ENCODE measurements at places on chromosomes 11 and 22. TPM values are rescaled to one million over a fixed set of nuclear protein-coding genes. Genes with fewer than 3 reads are reported as not detected.

DNA sequence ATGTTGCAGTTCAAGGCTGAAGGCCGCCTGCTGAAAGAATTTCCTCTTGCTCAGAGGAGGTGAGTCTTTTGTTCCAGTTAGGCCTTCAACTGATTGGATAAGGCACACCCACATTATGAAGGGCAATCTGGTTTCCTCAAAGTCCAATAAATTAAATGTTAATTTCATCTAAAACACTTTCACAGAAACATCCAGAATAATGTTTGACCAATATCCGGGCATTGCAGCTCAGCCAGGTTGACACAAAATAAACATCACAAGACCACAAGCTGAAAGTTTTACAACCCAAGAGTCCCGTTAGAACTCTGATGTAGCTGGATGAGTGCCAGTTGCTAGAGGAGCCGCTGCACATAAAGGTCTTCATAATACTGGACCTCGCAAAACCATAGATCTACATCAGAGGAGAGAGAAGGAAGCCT is 64.9 kb upstream of the EED start:
- no peak for DNase-seq

GRCh38 chr11:420054-420910 is 5.5 kb upstream of the SIGIRR start:
- no peak for DNase-seq

GRCh38 chr11:1480191-1480554 is 6.4 kb downstream of the MOB2 start:
- DNase-seq = no peak

- DNase-seq = no peak
Observed at GRCh38 chr22:46770726-46771125, 8.3 kb downstream of the TBC1D22A start.

GRCh38 chr11:36363361-36364268 is 67.5 kb downstream of the PRR5L start:
- DNase-seq = no peak

DNA sequence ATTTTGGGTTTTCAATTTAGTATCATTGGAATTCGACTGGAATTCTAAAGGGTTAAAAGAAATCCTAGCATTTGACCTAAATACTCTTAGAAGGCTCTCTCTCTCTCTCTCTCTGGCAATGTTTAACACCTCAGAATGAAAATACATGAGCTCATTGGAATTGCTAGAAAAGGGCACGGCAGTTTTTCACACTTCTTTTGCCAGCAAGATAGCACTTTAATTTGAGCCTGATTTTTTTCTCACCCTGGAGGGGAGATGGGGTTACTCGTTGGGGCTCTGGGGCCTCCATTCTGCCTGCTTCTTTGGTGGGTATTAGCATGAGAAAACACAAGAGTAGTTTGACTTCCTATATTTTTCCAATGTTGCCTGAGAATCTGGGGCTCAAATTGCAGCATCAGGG is 22.8 kb upstream of the CLMP start:
- DNase-seq = no peak

PACSIN2 gene
- 61.8 TPM for polyA plus RNA-seq

DNA sequence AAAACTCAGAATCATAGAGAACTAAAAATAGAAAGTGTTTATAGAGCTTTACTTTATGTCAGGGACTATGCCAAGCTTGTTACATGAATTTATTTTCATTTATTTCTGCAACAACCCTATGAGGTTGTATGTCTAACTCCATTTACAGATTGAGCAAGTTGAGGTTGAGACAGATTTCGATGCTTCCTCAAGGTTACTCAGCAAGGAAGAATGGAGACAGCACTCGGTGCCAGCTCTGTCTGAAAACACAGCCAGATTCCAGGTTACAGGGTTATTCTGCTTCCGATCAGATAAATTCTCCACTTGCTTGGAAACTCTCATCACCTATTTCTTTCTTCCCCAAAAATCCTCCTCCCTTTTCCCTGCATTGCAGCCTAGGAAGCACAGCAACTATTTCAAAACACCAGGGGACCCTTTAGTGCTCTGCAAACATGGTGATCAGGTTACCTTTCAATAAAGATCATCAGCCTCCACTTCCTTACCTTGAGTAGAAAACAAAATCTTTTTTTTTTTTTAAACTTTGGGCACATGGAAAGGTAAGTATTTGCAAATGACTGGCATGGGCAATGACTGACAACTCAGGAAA is 7.0 kb downstream of the MMP3 start:
- DNase-seq = no peak

DNA sequence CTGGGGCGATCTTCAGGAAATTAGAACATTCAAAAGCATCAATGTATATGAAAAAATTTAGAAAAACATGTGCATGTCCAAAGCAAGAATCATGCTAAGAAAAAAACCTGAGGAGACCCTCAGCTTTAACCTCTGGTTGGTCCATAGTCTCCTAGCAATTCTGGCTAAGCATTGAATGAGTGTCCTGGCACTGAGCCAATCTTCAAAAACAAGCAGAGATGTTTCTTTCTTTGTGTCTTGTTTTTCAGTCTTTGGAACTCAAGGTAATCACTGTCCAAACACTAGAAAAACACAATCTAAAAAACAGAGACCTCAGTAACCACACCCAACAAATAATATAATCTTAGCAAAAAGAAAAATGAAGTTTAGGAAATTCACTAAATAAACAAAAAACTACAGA is 205.4 kb upstream of the CARD18 start:
- DNase-seq = no peak

DNA sequence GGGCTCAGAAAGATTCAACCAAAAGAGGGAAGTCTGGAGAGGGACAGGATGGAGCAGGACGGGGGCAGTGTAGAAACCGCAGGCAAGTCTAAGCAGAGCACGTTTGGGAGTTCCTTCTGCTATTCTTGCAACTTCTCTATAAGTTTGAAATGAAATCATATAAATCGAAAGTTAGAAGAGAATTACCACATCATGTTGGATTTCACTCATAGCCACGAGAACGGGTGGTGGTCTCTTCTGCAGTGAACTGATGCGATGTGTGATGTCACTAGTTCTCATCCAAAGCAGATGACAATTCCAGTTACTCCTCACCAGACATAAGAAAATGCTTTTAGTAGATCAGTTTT is 36.0 kb downstream of the KCNQ1 start:
- no peak for DNase-seq

DNA sequence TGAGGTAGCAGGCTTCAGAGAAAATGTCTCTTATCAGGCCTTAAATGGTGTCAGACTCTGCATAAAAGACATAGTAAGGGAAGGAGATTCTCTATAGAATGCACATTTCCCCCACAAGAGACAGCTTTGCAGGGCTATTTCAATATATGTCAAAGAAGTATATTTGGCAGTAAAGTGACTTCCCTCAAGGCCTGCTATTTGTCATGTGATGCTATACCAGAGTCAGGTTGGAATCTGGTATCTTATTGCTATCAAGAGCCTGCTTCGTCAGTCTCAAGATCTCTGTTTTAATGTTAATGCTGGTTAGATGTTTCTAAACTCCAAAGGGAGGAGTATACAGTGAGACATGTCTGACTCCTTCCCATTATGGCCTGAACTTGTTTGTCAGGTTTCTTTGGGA is 40.4 kb upstream of the MTMR2 start:
- DNase-seq = no peak

DNA sequence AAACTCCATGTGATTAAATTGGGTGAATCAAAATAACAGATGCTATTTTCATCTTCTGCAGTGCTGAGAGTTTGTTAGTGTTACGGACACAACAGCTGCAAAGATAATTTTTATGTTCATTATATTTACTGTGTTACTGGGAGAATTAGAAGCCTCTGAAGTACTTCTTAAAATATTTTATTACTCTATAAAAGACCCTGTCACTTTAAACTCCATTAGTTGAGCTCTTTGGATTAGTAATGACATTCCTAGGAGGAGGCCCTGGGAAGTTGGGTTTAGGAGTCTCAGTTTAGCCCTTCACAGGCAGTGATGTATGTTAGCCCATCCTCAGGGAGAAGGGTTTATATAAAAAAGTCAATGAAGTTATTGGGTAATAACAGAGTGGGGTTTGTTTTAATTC is 596.7 kb downstream of the JRKL start:
- DNase-seq = no peak

GRCh38 chr11:34792814-34793258 is 123.3 kb downstream of the APIP start:
- DNase-seq = peak; percentile 20

DNA sequence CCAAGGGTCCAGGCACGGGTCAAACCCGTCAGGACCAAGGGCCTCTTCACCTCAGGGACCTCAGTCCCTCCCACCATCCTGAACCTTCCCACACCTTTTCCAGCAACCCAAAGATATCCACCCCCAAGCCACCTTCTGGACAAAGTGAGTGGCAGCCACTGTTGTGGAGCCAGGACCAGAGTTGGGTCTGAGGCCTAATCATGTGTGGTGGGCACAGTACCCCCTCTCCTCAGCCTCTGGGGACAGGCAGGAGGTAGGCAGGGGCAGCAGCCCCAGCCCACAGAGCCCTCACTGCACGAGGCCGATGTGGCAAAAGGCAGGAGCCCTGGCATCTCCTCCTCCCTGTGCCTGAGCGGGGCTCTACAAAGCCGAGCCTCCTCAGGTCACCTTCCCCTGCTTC is 2.5 kb downstream of the KCNJ11 start:
- DNase-seq = no peak

DNA sequence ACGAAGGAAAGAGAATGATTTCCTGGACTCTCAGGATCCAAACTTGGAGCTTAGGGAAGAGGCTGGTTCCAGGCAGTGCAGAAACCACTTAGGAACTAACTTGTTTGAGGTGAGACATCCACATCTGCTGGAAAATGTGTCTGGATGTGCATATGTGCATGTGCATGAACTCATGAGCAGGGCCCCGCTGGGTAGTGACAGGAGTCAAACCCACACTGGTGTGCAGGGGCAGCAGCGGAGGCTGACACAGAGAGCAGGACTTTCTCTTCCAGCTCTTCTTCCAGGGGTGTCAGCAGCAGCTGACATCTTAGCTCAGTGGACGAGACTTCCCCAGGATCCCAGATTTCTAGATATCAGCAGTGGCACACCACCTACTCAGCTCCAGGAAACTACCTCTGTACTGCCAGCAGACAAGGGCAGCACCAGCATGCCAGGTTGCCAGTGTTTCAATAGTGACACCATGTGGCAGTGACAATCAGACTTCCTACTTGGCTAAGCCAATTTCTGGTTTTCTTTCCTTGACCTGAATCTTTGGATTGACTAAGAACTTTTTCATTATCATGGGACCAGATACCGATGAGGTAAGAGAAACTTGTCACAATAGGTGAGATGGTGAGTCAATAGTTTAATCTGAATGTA is 227.5 kb upstream of the ZC3H12C start:
- no peak for DNase-seq

GRCh38 chr11:66883016-66883965 is 26.4 kb downstream of the LRFN4 start:
- no peak for DNase-seq

APOBEC3B gene
- polyA plus RNA-seq = 1.0 TPM

- DNase-seq = no peak
Observed at GRCh38 chr11:15123849-15124248, 9.1 kb downstream of the INSC start.

AIFM3 gene
- 2.8 TPM for polyA plus RNA-seq

GRCh38 chr22:40533712-40534378 is 102.7 kb downstream of the MRTFA start:
- no peak for DNase-seq

- no peak for DNase-seq
Observed at GRCh38 chr11:62534779-62535545, 11.6 kb downstream of the AHNAK start.

GRAP2 gene
- 1.7 TPM for polyA plus RNA-seq

GRCh38 chr22:41920271-41920976 is 5.5 kb upstream of the SHISA8 start:
- DNase-seq = no peak

Measured in urinary bladder (tissue), 4 donors.